Fibroblast of skin of right quadriceps (primary cell): ENCODE measurements at places on chromosomes 1 and 21.
A peak's percentile ranks its signal among the peaks of the same experiment; 100 is the strongest.

- DNase-seq = no peak
Observed at GRCh38 chr1:54256522-54257345, 56.8 kb downstream of the MRPL37 start.

GRCh38 chr1:200438911-200439310, 29.1 kb upstream of the ZNF281 start:
- DNase-seq = peak; percentile 63

- no peak for DNase-seq
Observed at GRCh38 chr1:211741788-211742187, 66.4 kb upstream of the NEK2 start.

DNA sequence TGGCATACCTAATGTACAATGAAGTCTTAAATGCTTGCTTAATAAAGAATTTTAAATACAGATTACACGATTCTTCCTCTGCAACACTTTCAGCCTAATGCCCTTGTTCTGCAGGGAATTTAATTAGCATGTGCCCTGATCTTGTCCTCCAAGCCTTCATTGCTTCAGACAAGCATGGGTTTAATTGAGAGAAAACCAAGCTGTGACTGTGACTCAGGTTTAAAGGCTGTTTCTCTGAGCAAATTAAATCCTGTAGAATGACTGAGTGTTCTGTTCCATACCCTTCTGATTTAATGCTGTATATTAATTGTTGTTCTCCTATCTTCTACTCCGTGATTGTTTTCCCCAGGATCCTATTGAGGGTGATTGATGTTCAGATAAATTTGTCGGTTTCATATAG, 269.0 kb upstream of the PRMT6 start:
- no peak for DNase-seq

GRCh38 chr1:214719207-214719606, 116.2 kb downstream of the CENPF start:
- no peak for DNase-seq

- DNase-seq = peak; percentile 32
Observed at GRCh38 chr1:151510957-151511635, at the start of gene CGN. CGN (plus strand) TSS chr1:151511387; CDS start chr1:151518520, 7,133 bp downstream.

- DNase-seq = peak; percentile 57
Observed at GRCh38 chr1:173478094-173478674, 1.0 kb downstream of the PRDX6 start.

DNA sequence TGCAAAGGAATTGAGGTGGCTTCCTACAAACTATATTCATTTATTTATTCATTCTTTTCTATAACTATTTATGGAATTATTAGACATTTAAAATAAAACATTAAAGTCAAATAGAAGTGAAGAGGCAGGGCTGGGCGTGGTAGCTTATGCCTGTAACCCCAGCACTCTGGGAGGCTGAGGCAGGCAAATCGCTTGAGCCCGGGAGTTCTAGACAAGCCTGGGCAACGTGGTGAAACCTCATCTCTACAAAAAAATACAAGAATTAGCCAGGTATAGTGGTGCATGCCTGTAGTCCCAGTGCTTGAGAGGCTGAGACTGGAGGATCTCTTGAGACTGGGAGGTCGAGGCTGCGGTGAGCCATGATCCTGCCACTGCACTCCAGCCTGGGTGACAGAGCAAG, 23.8 kb downstream of the DNM3 start:
- DNase-seq = no peak

DNA sequence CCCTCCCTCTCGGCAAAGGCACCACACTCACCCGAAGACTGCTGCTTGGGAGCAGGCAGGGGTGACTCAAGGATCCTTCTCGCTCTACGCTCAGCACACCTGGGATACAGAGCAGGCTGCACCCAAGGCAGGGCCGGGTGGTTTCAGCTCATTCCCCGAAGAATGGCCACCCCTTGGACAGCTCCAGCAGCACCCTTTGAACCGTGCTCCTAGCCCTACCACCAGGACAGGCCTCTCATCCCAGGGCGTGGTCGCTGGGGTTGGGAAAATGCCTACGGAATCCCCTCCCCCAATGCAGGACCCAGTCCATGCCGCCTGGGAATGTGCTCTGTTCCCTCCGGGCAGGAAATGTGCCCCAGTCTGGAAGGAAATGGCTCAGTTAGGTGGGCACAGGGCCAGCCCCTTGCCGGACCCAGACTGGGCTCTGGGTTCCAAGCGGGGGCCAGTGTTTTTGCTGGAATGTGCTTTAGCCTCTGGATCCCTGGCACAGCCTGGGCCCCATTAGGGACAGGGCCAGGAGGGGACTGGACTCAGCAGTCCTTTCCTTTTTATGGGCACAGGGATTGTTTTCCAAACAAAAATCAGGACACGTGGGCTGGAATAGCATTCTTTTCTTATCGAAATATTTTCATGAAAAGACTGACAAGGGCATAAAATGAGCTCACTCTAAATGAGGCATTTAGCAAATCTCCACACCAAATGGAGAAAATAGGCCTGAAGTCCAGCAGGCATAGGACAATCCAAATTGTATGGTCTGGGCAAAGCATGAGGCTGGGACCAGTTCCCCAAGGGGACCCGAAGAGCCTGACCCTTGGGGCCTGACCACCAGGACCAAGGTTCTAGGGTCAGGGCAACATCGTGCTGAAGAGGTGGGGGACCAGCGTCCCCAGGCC, 7.3 kb downstream of the TMEM82 start:
- DNase-seq = peak; percentile 23

- no peak for DNase-seq
Observed at GRCh38 chr1:169094897-169095569, 11.5 kb upstream of the ATP1B1 start.

DNA sequence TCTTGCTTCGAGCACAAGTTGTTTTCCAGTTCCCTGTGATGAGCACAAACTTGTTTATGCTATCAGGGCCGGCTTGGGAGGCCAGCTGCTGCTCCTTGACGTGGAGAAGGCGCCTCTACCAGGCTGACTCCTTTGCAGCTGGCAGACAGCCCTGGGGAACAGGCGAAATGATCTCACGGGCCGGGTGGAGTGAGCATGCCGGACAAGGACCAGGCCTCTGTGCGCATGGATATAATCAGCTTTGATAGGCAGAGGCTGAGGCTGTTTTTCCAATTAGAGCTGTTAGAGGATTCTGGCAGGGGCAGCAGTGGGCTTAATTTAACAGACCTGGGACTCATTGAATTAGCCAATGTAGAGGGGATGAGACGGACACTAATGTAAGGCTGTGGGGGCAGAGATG, 38.9 kb downstream of the FAM163A start:
- no peak for DNase-seq

GRCh38 chr1:6635910-6636760, 11.5 kb downstream of the THAP3 start:
- DNase-seq = no peak

DNA sequence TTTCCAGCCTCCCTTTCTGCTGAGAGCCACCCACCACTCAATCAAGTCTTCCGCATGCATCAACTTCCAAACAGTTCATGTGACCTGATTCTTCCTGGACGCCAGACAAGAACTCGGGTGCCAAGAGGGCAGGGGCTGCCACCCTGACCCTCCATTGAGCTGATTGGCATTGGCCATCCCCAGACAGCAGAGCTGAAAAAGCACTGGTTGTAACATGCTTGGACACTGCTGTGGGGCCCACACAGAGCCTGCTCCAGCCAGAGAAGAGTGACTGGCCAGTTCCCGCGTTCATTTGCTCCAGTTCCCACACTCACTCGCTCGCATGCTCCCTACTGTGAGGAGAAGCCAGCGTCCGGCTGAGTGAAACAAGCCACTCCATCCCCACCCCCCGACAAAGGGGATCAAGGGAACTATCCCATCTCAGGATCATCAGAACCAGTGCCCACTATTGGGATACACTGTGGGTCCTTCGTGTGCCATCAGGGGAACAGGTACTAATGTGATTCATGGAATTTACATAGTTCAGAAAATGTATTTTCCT, 420.3 kb downstream of the NPHP4 start:
- no peak for DNase-seq

DNA sequence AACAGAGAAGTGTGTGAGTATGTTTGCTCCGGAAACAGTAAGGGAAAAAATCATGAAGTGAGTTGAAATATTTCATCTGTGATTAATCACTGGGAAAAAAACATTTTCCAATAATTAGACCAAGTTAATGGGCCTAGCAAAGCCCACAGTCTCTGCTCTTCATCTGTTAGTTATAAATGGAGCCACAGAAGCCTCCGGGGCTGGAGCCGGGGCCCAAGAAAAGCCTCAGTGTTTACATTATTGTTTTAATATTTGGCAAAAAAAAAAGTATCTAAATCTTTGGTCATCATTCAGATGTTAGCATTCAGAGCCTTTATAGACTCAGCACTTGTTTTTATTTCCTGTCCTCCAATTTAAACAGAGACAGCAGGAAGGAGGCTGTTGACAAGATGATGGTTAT, 115.0 kb downstream of the UBE2U start:
- DNase-seq = peak; percentile 38

GRCh38 chr1:57101209-57101608, 135.4 kb upstream of the C8B start:
- DNase-seq = peak; percentile 48

DNA sequence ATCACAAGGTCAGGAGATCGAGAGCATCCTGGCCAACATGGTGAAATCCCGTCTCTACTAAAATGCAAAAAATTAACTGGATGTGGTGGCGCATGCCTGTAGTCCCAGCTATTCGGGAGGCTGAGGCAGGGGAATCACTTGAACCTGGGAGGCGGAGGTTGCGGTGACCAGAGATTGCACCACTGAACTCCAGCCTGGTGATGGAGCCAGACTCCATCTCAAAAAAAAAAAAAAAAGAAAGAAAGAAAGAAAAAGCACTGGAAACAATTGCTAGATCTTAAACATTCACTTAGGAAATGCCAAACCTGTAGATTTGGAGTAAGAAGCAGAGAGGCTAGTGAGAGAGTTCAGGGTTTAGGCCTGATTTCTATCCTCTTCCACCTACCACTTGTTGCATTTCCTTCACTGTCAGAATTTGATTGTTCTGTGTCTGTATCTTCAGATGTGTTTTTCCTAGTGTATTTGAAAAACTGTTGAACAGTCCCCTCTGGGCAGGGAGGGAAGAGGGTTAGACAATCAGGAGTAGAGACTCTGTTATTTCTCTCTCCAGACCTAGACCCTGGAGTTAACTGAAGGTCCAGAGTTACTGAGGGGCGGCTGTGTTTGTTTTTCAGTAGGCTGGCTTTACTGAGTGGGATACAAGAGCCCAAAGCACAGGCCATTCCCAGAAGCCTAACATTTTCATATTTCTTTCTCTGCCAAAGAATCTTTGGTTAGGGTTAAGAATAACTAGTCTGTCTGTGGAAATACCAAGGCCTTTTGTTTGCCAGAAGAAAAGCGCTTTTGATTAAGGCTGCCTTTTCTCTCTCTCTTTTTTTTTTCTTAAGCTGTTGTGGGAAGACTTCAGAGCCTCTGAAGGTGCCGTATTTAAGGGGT, 31.1 kb upstream of the MACF1 start:
- no peak for DNase-seq

DNA sequence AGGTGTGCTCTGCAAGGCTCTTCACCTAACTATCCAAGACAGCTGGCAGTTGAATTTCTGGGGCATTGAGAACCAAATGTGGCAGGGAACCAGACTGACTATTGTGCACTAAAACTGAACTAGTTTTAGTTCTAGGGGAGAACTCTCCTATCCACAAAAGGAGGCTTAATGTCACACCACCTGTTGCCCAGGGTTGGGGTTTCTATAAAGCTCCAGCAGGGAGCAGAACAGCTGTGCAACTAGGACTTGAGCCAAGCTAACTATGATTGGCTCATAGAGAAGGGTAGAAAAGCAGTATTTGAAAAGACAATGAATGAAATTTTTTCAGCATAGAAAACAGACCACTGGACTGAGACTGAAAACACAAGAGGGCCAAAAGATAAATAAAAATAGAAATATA, 53.3 kb upstream of the FGGY start:
- DNase-seq = no peak

DNA sequence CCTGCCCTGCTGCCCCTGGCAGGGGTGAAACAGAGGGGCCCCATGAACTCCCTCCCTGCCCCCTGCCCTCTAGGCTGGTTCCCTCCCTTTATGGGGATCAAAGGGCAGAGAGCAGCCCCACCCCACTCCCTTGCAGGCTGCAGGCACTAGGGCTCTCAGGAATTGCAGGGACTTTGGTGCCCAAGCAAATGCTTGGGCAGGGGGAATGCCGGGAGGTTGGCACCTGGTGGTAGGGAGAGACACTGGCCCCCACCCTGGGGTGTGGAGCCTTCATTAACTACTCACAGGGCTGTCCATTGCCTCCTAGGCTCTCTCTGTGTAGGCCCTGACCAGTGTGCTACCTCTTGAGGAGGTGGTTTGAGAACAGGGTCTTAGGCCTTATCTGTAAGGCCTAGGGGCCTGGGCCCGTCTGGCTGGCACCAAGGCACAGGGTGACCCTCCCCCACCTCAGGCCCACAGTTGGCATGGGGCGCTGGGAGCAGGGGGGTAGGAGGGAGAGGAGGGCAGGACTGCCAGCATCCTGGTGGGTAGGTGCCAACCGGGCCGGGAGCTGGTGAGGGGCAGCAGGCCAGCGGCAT, 4.7 kb downstream of the ZBTB7B start:
- no peak for DNase-seq

GRCh38 chr1:156528231-156528630, 27.7 kb upstream of the MEF2D start:
- DNase-seq = no peak

GRCh38 chr1:117686907-117687306, 81.1 kb downstream of the TENT5C start:
- DNase-seq = peak; percentile 32

DNA sequence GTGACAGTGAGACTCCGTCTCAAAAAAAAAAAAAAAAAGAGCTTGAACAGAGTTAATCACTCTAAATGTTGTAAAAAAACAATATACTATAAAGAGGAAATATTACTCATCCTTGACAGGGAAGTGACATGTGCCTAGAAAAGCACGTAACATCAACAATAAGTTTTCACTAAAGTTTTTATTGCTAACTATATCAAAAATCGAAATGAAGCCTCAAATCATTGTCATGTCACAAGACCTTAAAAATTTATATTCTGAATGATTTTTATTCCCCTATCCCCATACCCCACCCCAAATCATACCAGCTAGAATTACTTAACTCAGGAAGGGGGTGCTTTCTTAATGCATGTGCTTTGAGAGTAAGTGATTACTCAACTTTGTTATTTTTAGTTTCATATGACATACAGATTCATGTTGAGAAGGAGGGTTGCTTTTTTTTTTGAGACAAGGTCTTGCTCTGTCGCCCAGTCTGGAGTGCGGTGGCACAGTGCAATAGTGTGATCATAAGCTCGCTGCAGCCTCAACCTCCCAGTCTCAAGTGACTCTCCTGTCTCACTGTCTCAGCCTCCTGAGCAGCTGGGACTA, 53.6 kb upstream of the MUTYH start:
- no peak for DNase-seq

GRCh38 chr1:5287178-5288150, 633.1 kb downstream of the AJAP1 start:
- no peak for DNase-seq

- DNase-seq = no peak
Observed at GRCh38 chr21:18204931-18205330, 39.7 kb upstream of the CHODL start.

- DNase-seq = no peak
Observed at GRCh38 chr1:15049067-15049466, 104.5 kb upstream of the TMEM51 start.
